Uterus (tissue), 4 donors: ENCODE measurements at places on chromosomes 6 and 20. TPM values are rescaled to one million over a fixed set of nuclear protein-coding genes. Genes with fewer than 3 reads are reported as not detected.

DNA sequence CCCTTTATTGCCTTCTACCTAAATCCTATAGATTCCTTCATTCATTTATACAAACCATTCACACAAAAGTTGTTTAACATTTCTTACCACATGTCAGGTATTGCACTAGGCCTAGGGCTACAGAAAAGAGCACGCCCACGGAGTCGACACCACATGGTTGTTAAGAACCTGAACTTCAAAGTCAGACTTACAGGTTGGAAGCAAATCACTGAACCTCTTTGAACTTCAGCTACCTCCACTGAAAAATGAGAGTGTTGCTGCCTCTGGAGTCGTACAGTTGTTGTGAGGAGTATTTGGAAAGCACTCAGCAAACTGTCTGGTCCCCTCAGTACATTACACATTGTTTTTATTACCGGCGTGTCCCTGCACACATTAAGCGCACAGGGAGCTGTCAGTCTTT, 3.3 kb upstream of the SLPI start:
- no peaks in the 10 kb centered on the region for H3K4me1 ChIP-seq
- H3K27me3 ChIP-seq: no peaks in the 10 kb centered on the region
- no peak overlapping the region for H3K27ac ChIP-seq
- H3K4me3 ChIP-seq: no peak overlapping the region
- no peak for DNase-seq
- no peaks in the 10 kb centered on the region for H3K36me3 ChIP-seq

- no peak overlapping the region for H3K4me3 ChIP-seq
- no peaks in the 10 kb centered on the region for H3K27me3 ChIP-seq
- peak; percentile 36 for DNase-seq
- peak overlapping the region; percentile 77 for H3K27ac ChIP-seq
- H3K36me3 ChIP-seq: no peaks in the 10 kb centered on the region
Observed at GRCh38 chr6:136035378-136036070, 184.0 kb downstream of the PDE7B start.

GRCh38 chr20:4794846-4795245, 73.1 kb downstream of the PRND start:
- no peaks in the 10 kb centered on the region for H3K36me3 ChIP-seq
- DNase-seq: no peak
- no peak overlapping the region for H3K4me3 ChIP-seq

DNA sequence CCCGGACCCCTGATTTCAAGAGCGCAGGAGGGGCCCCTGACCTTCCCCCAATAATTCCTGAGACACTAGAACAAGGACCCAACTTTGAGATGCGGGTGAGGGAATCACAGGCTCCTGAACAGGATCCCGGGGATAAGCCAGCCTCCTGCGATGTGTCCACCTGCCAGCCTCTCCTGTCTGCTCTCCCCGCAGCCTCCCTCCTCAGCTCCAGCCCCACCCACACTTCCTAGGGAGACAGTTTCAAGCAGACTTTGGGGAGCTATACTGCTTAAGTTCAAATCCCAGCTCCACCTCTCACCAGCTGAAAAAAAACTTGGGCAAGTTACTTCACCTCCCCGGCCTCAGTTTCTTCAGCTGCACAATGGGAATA, 50.8 kb downstream of the GRM4 start:
- no peak overlapping the region for H3K27ac ChIP-seq
- H3K4me1 ChIP-seq: no peaks in the 10 kb centered on the region
- no peaks in the 10 kb centered on the region for H3K27me3 ChIP-seq
- H3K4me3 ChIP-seq: no peak overlapping the region

DNA sequence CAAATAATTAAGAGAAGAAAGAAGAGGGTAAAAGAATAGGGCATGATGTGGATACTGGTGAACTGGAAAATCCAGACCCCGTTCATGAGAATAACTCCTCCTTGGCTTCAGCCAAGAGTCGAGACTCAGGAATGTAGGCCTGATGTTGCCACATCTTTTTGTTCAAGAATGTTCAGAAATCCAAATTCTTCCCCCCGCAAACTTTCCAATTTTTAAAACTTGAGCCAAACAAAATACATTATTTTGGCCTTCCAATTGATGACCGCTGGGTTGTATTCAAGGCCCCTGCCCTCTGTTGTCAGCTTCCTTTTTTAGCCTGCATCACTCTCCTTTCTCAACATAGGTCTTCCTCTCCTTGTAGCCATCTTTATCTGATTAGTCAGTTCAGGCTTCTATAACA, 106.1 kb downstream of the TNFAIP3 start:
- no peaks in the 10 kb centered on the region for H3K4me1 ChIP-seq
- H3K4me3 ChIP-seq: no peak overlapping the region
- H3K27ac ChIP-seq: no peak overlapping the region

- no peak overlapping the region for H3K4me3 ChIP-seq
- H3K27me3 ChIP-seq: no peaks in the 10 kb centered on the region
- no peak overlapping the region for H3K27ac ChIP-seq
- no peaks in the 10 kb centered on the region for H3K36me3 ChIP-seq
- no peak for DNase-seq
Observed at GRCh38 chr6:120954111-120954510, 380.2 kb downstream of the TBC1D32 start.

- DNase-seq: no peak
- no peaks in the 10 kb centered on the region for H3K36me3 ChIP-seq
Observed at GRCh38 chr20:46832555-46832954, 62.1 kb upstream of the EYA2 start.

DNA sequence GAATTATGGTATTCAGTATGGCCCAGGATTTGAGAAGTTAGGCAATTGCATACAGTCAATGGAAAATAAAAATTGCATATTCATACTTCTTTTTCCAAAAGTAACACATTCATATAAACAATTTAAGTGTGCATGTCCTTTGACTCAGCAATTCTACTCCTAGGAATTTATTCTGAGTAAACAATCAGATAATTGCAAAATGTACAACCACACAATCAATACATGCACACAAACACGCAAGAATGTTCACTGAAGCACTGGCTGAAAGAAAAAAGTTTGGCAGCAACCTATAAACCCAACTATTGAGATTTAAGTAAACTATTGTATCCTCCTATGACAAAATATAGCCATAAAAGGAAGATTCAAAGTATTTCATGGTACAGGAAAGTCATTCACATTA, 1.6 kb downstream of the CYP39A1 start:
- no peaks in the 10 kb centered on the region for H3K27me3 ChIP-seq
- no peaks in the 10 kb centered on the region for H3K36me3 ChIP-seq
- H3K4me3 ChIP-seq: no peak overlapping the region
- DNase-seq: no peak
- no peak overlapping the region for H3K27ac ChIP-seq

- H3K4me3 ChIP-seq: no peak overlapping the region
- H3K36me3 ChIP-seq: no peaks in the 10 kb centered on the region
- H3K27me3 ChIP-seq: no peaks in the 10 kb centered on the region
- DNase-seq: no peak
- no peaks in the 10 kb centered on the region for H3K4me1 ChIP-seq
Observed at GRCh38 chr6:157556671-157557430, 175.9 kb downstream of the ZDHHC14 start.

DNA sequence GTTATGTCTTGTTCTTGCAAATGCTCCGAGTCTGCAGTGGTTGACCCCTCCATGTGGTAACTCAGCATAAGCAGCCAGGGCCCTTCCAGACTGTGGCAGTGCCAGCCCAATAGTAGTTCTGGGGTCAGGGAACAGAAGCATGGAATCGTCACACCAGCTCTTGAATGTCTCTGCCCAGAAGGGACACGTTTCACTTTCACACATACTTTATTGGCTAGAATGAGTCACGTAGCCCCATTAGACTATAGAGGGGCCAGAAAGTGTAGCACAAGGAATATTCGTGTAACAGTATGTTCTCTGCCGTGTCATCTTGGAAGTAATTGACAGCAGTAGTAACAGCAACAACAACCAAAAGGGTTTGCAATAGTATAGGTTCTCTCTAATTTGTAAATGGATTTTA, 254.7 kb downstream of the FARS2 start:
- no peak for DNase-seq
- H3K36me3 ChIP-seq: no peaks in the 10 kb centered on the region
- no peaks in the 10 kb centered on the region for H3K27me3 ChIP-seq

GRCh38 chr6:13924949-13925881, at the start of gene RNF182:
TSS of gene RNF182 (plus strand) at chr6:13924952. CDS start at chr6:13977120, 52,168 bp downstream.
- H3K27me3 ChIP-seq: peaks cover 44% of the 10 kb centered on the region
- H3K36me3 ChIP-seq: no peaks in the 10 kb centered on the region
- no peaks in the 10 kb centered on the region for H3K4me1 ChIP-seq

- DNase-seq: no peak
- no peaks in the 10 kb centered on the region for H3K4me1 ChIP-seq
- H3K36me3 ChIP-seq: no peaks in the 10 kb centered on the region
- H3K4me3 ChIP-seq: no peak overlapping the region
- H3K27ac ChIP-seq: no peak overlapping the region
- H3K27me3 ChIP-seq: no peaks in the 10 kb centered on the region
Observed at GRCh38 chr6:164693944-164694343, 615.5 kb downstream of the C6orf118 start.

Gene SALL4
- total RNA-seq: 0.09 TPM

DNA sequence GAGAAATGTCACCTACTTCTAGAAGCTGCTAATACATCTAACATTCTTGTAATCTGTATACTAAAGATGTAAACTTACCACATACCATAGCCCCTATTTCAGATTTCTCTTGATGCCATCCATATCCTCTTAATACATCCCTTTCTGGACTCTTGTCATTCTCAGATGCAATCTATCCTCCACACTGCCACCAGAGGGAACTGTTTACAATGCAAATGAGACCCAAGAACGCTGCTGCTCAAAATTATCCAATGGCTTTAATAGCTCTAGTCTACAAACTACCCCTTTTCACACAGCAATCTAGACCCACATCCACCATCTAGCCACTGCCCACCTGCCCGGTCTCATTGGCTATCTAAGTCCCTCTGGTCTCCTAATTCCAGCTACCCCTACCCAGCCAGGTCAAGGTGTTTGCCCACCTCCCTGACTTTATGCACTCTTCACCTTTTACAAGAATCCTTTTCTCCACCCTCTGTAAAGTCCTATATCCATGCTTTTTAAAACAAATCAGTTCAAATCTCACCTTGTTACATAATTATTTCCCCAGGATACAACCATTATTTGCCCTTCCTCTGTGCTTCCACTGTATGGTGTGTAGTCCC, 14.8 kb downstream of the FAXC start:
- no peak overlapping the region for H3K27ac ChIP-seq
- H3K4me3 ChIP-seq: no peak overlapping the region
- no peaks in the 10 kb centered on the region for H3K27me3 ChIP-seq
- DNase-seq: no peak
- no peaks in the 10 kb centered on the region for H3K4me1 ChIP-seq
- H3K36me3 ChIP-seq: no peaks in the 10 kb centered on the region

GRCh38 chr20:18989736-18990474, 176.3 kb downstream of the SCP2D1 start:
- peak overlapping the region; percentile 77 for H3K27ac ChIP-seq
- no peaks in the 10 kb centered on the region for H3K36me3 ChIP-seq
- H3K4me1 ChIP-seq: peaks cover 5% of the 10 kb centered on the region
- peak; percentile 80 for DNase-seq
- H3K4me3 ChIP-seq: no peak overlapping the region
- H3K27me3 ChIP-seq: no peaks in the 10 kb centered on the region

DNA sequence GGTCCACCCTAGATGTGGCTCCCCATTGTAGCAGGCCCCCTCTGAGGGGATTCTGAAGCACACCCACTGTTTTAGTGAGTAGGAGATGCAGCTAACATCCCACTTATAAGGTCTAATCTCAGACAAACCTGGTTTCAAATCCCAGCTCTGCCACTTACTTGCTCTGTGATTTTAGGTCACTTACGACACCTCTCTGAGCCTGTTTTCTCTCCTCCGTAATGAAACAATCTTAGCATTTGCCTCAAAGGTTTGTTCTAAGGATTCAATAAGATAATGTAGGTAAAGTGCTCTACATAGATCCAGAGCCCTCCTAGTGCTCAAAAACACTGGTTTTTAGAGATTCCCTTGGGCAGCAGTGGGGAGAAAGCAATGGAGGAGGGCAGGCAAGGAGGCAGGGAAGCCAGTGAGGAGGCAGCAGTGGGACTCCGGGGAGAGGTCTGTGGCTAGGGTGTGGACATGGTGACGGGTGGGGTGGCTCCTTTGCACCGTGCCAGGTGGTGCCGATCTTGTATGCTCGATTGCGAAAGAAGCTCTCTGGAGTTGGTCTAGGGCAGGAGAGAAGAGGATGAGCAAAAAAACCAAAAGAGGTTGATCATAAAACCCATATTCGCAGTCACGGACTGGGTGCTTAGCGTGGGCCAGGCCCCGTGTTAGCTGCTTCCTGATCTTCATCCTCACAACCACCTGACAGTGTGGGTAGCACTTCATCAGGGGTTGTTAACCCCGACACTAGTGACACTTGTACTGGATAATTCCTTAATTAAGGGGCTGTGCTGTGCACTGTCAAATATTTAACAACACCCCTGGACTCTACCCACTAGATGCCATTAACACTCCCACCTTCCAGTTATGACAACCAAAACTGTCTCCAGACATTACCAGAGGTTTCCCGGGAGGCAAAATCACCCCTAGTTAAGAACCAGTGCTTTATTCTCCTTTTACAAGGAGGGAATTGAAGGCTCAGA, 16.8 kb upstream of the PTGIS start:
- no peak overlapping the region for H3K4me3 ChIP-seq
- no peaks in the 10 kb centered on the region for H3K27me3 ChIP-seq
- peaks cover 24% of the 10 kb centered on the region for H3K4me1 ChIP-seq

Gene CALHM6
- total RNA-seq: 3.9 TPM

Gene FOXP4
- 50.1 TPM for total RNA-seq

GRCh38 chr20:54170026-54170471, 3.7 kb downstream of the CYP24A1 start:
- no peak overlapping the region for H3K27ac ChIP-seq
- H3K36me3 ChIP-seq: no peaks in the 10 kb centered on the region
- no peak for DNase-seq
- H3K4me1 ChIP-seq: peaks cover 11% of the 10 kb centered on the region
- H3K27me3 ChIP-seq: peaks cover 4% of the 10 kb centered on the region
- H3K4me3 ChIP-seq: no peak overlapping the region
